ENCODE measurements at places on chromosomes 7 and 10.
A peak's percentile ranks its signal among the peaks of the same experiment; 100 is the strongest.

DNA sequence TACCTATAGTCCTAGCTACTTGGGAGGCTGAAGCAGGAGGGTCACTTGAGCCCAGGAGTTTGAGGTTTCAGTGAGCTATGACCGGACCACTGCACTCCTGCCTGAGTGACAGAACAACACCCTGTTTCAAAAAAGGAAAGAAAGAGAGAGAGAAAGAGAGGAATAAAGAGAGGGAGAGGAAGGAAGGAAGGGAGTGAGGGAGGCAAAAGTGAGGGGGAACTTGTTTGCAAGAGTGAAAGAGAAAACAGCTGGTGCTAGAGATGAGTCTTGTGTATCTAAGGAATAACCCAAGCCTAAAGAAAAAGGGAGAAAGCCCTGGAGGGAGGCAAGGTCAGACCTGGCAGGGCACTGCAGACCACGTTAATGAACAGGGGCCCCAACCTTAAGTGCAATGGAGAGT, 4.8 kb upstream of the NT5C2 start:
- no peak for DNase-seq

DNA sequence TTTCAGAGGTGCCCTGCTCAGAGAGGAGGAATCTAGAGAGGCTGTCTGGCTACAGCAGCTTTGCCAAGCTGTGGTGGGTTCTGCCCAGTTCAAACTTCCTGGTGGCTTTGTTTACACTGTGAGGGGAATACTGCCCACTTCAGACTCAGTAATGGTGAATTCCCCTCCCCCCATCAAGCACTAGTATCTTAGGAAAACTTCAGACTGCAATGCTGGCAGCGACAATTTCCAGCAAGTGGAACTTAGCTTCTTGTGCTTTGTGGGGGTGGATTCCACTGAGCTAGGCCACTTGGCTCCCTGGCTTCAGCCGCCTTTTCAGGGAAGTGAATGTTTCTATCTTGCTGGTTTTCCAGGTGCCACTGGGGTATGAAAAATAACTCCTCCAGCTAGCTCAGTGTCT, 42.8 kb downstream of the CYP2C8 start:
- no peak for DNase-seq

DNA sequence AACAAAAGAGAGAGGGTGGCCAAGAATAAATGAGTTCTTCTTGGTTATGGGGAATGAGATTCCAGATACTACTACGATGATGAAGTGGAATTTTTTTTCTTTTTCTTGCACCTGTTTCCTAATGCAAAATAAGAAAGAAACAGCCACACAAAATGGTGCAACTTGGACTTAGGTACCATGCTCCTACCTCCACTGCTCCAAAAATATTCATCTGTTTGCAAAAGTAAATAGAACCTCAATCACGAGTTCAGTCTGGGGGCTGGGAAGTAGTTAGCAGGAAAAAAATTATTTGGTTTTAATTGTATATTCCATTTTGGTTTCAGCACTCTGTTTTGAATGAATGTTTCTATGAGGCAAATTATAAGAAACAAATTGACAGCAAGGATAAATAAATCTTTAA, 73.5 kb downstream of the SLC25A13 start:
- no peak for DNase-seq

DNA sequence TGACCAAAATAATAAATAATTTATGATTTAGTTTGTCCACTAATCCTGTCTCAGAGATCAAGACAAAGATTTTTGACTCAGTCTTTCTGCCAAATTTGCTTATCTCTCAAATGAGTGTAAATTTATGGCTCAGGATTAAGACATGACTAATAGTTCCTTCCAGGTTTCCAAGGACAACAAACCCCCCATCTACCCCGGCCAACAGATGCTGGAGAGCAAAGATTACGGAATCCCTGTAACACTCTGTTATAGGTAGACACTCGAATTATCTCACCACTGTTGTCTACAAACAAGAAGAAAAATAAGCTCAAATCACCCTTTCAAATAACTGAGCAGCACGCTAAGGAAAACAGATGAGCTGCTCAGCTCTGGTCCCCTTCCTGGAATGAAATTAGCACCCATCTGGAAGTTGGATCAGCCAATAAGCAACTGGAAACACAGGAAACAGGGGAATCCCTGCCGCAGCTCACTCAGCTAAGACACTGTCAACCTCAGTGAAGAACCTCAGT, 56.8 kb upstream of the SVIL start:
- DNase-seq: no peak

DNA sequence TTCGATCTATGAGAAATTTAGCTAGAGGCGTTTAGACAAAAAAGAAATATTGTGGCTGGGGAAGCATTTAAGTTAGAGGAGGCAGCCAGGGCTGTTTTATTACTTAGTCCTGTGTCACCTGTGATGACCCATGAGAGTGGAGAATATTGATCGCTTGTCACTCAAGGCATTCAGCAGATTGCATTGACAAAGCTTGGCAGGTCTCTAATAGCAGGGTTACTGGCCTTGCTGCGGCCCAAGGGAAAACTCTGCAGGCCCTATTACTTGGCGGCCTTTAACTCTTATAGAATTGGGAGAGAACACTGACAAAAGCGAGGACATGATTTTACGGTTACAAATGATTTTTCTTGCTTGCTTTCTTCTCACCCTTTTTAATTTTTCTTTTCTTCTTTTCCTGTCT, 473.5 kb downstream of the AUTS2 start:
- DNase-seq: no peak

GRCh38 chr7:102165136-102165535, 121.5 kb upstream of the SH2B2 start:
- no peak for DNase-seq

DNA sequence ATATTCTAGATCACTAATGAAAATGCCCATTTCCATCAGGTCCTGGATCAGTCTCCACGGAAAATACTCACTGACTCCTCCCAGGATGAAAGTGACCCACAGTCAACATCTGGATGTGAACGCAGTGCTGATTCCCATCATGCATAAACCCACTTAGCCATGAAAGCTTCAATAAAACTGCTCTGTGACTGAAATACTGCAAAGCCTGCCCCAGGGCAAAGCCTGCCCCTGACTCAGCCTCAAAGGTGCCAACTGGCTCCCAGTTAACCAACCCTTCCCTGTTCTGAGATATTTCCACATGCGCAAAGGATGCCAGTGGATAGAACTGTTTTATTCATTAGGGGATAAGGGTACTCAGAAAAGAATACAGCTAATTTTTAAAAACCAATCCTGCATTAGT, 24.0 kb downstream of the OSBPL3 start:
- DNase-seq: no peak

DNA sequence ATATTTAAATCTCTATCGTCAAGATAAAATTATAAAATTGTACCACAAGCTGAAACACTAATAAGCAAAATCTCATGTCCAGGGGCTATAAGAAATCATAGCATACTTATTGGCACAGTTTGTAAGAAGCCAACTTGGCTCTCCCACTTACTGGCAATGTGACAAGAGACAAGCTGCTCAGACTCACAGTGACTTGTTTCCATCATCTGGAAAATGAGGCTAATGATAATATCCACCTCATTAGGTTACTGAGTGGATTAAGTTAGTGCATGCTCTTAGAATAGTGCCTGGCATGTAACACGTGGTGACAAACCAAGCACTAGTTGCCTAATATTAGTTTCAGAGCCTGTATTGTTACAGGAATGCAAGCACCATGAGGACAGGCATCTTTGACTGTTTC, 234.4 kb downstream of the GLI3 start:
- DNase-seq: no peak

GRCh38 chr7:27737616-27738015, 2.3 kb upstream of the TAX1BP1 start:
- no peak for DNase-seq

DNA sequence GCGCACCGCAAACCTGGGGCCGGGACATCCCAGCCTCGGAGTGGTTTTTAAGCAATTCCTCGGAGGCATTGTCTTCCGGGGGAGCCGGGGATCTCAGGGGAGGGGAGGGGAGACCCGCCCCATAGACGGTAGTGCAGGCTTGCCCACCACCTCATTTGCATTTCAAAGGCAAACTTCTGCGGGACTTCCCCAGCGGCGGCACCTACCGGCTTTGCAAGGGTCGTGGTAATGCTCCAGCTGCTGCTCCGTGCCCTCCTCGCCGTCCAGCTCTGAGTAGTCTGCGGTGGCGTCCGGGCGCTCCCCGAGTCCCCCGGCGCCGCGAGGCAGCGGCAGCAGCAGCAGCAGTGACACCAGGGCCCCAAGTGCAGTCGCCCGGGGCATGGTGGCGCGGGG, 425 bp downstream of the TLL2 start:
- DNase-seq: peak; percentile 29

- no peak for DNase-seq
These were observed 12.0 kb upstream of the SCART1 start for GRCh38 chr10:133441780-133442179.

DNA sequence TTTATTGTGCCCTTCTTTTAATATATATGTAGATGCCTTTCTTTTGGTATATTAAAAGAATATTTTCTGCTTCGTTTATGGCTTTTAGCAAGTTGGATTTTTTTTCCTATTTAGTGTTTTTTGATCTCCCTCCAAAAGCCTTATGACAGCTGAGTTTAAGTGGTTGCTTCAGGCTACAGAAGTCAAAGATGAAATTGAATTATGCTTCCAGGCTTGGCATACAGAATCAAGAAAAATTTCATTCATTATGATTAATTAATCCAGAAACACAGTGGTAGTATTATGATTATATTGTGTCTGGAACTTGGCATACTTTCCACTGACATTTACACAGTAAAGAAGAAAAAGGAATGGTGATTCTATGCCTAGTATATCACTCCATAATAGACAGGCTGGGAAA, 63.8 kb upstream of the SEM1 start:
- no peak for DNase-seq

GRCh38 chr7:133649593-133649992, 396.7 kb downstream of the EXOC4 start:
- DNase-seq: no peak

- no peak for DNase-seq
These were observed 72.4 kb downstream of the LMBR1 start for GRCh38 chr7:156820445-156821063.

DNA sequence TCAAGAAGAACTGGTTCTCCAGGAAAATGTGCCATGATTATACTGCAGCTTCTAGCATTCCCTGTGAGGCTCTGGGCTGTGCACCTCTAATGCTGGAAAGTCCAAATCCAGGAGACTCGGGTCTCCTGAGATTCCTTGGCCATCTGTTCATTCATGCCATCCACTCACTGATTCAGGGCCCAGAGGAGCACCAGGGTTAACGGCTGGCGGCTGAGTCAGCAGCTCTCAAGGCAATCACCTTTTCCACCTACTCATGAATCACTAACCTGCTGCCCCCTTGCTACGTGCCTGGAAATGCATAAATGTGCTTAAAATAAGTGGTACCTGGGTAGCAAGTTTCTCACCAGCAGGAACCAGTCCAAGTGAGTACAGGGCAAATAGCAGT, 132.7 kb downstream of the KCNMA1 start:
- no peak for DNase-seq

- no peak for DNase-seq
These were observed 100.9 kb downstream of the ANKRD7 start for GRCh38 chr7:118325450-118325808.

DNA sequence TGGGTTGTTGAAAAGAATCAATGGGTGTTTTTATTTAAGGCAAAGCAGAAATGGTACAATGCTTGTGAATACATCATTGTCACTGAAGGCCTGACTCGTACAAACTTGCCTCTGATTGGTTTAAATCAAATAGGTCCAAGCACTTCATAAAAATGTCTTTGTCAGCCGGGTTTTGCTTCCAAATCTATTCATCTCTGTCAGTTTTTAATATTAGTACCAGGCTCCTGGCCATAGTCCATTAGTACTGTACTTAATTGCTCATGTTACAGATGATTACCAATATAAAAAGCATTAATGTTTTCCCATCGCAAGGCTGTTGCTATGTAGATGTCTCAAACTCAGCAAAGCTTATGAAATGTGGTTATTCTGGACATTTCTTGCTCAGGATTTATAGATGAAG, 171.9 kb downstream of the ARID5B start:
- DNase-seq: no peak

DNA sequence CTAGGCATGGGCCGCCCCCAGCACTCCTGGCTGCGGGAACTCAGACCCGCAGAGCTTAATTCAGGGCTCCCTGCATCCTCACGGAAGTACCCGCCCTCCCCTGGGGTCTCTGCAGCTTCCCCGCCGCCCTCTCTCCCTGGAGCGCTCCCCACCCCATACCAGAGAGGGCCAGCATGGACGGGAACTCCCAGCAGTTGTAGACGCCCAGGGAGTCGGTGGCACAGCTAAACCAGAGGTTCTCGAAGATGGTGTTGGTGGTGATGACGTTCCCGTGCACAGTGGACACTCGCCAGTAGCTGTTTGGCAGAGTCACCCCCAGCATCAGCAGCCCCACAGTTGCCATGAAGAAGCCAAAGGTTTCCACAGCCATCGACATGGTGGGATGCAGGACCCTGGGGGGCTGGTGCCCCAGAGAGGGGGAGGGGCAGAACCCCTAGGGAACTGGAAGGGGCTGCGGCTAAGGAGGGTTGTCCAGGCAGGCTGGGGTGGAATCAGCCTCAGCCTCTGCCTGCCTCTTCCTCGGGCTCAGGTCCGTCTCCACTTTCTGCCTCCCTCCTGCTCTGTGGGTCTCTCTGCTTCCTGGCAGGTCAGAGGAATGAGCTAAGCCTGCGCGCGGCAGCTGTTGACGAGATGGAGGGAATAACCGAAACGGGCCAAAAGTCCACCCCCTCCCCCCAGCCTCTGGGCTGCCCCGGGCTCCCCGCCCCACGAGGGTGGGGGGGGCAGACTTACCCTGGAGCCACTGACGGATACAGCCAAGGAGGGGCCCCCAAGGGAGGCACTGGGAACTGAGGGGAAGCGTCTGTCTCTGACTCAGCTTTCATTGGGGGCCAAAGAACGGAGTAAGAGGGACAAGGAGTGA, at the start of gene CLDN15:
Gene CLDN15, minus strand, starts transcription at position 597 of the 862 bp plus-strand sequence. Its CDS starts 221 bp downstream, at position 376.
- DNase-seq: no peak

GRCh38 chr10:131311661-131312477, at the start of gene TCERG1L:
Gene TCERG1L (minus strand): TSS chr10:131311721. CDS start chr10:131311635, 86 bp downstream.
- DNase-seq: no peak

- DNase-seq: no peak
These were observed 27.7 kb downstream of the ARHGAP22 start for GRCh38 chr10:48577158-48577557.

- no peak for DNase-seq
These were observed 99.9 kb downstream of the FAM53B start for GRCh38 chr10:124644236-124644635.

- DNase-seq: no peak
These were observed 239.8 kb downstream of the FZD1 start for GRCh38 chr7:91503934-91504555.

DNA sequence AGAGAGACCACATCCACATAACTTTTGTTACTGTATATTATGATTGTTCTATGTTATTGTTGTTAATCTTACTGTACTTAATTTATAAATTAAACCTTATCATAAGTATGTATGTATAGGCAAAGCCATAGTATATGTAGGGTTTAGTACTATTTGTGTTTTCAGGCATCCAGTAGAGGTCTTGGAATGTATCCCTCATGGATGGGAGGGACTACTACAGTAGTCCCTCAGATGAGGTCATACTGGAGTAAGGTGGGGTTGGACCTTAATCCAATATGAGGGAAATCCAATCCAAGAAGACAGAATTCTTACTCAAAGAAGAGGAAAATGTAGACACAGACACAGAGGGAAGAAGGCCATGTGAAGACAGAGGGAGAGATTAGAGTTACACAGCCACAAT, 34.1 kb upstream of the MALRD1 start:
- DNase-seq: no peak

GRCh38 chr7:44969701-44970522, 8.9 kb downstream of the MYO1G start:
- no peak for DNase-seq

Measured in central memory CD4-positive, alpha-beta T cell (primary cell).